ENCODE measurements at places on chromosomes 4 and X. TPM values are rescaled to one million over a fixed set of nuclear protein-coding genes. Genes with fewer than 3 reads are reported as not detected.

DNA sequence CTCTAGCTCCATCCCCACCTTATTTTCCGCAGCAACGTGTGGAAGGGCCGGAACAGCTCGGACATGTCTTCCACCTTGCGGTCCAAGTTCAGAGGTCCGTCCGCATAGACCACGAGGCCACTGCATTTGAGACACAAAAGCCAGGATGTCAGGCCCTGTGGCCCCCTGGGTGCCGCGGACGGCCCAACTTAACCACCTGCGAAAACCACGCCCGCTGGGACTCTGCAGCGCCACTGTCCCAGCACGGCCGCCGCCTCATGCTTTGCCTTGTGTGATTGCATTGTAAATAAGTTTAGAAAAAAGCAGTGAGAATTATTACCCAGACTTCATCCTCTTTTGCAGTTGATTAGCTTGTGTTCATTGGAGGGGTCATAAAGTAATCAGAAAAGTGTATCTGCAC, 58.2 kb upstream of the MXD4 start:
- H3K27ac ChIP-seq, result no peak overlapping the region
- H3K36me3 ChIP-seq, result no peaks in the 10 kb centered on the region
- no peaks in the 10 kb centered on the region for H3K27me3 ChIP-seq
- DNase-seq, result no peak

DNA sequence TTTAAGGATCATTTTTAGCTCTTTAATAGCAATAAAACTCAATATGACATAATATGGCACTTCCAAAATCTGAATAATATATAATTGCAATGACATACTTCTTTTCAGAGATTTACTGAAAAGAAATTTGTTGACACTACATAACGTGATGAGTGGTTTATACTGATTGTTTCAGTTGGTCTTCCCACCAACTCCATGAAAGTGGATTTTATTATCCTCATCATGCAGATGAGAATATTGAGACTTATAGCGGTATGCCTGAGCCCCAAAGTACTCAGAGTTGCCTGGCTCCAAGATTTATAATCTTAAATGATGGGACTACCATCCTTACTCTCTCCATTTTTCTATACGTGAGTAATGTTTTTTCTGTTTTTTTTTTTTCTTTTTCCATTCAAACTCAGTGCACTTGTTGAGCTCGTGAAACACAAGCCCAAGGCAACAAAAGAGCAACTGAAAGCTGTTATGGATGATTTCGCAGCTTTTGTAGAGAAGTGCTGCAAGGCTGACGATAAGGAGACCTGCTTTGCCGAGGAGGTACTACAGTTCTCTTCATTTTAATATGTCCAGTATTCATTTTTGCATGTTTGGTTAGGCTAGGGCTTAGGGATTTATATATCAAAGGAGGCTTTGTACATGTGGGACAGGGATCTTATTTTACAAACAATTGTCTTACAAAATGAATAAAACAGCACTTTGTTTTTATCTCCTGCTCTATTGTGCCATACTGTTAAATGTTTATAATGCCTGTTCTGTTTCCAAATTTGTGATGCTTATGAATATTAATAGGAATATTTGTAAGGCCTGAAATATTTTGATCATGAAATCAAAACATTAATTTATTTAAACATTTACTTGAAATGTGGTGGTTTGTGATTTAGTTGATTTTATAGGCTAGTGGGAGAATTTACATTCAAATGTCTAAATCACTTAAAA, 15.3 kb downstream of the ALB start:
- no peaks in the 10 kb centered on the region for H3K36me3 ChIP-seq
- no peaks in the 10 kb centered on the region for H3K4me1 ChIP-seq
- H3K27me3 ChIP-seq, result no peaks in the 10 kb centered on the region
- H3K4me3 ChIP-seq, result no peak overlapping the region
- no peak overlapping the region for H3K27ac ChIP-seq

- no peak overlapping the region for H3K4me3 ChIP-seq
- no peak for DNase-seq
- no peak overlapping the region for H3K27ac ChIP-seq
- no peaks in the 10 kb centered on the region for H3K4me1 ChIP-seq
Measured at GRCh38 chrX:29746326-29746725, 469.0 kb upstream of the MAGEB2 start.

ARHGAP10 gene
- total RNA-seq, result 158 TPM

PPP4R3C gene
- total RNA-seq, result not detected

GRCh38 chr4:129077326-129077725, 16.0 kb downstream of the SCLT1 start:
- no peak overlapping the region for H3K27ac ChIP-seq
- H3K4me1 ChIP-seq, result no peaks in the 10 kb centered on the region
- H3K4me3 ChIP-seq, result no peak overlapping the region

GRCh38 chrX:65586491-65586890, 51.9 kb upstream of the LAS1L start:
- H3K27ac ChIP-seq, result no peak overlapping the region
- no peaks in the 10 kb centered on the region for H3K27me3 ChIP-seq
- no peaks in the 10 kb centered on the region for H3K36me3 ChIP-seq
- no peak overlapping the region for H3K4me3 ChIP-seq
- H3K4me1 ChIP-seq, result peaks cover 19% of the 10 kb centered on the region

- H3K27ac ChIP-seq, result no peak overlapping the region
- H3K4me1 ChIP-seq, result no peaks in the 10 kb centered on the region
Measured at GRCh38 chrX:39645178-39645895, 452.4 kb downstream of the BCOR start.

GRCh38 chr4:1357356-1358248, 10.6 kb downstream of the UVSSA start:
- H3K4me1 ChIP-seq, result peaks cover 6% of the 10 kb centered on the region
- H3K4me3 ChIP-seq, result no peak overlapping the region
- H3K27me3 ChIP-seq, result no peaks in the 10 kb centered on the region
- H3K36me3 ChIP-seq, result peaks cover 21% of the 10 kb centered on the region

PABPC1L2B gene
- not detected for total RNA-seq

GRCh38 chr4:180589575-180589974, 1653.6 kb upstream of the TENM3 start:
- DNase-seq, result no peak
- H3K4me1 ChIP-seq, result no peaks in the 10 kb centered on the region
- H3K27me3 ChIP-seq, result no peaks in the 10 kb centered on the region
- H3K36me3 ChIP-seq, result no peaks in the 10 kb centered on the region
- H3K4me3 ChIP-seq, result no peak overlapping the region

SLC6A14 gene
- not detected for total RNA-seq

GRCh38 chrX:3777416-3777815, 64.0 kb upstream of the PRKX start:
- H3K27ac ChIP-seq, result no peak overlapping the region
- no peak overlapping the region for H3K4me3 ChIP-seq
- no peaks in the 10 kb centered on the region for H3K4me1 ChIP-seq
- no peaks in the 10 kb centered on the region for H3K36me3 ChIP-seq

GRCh38 chr4:186932631-186933187, 209.1 kb upstream of the FAT1 start:
- H3K36me3 ChIP-seq, result no peaks in the 10 kb centered on the region
- peaks cover 18% of the 10 kb centered on the region for H3K4me1 ChIP-seq
- no peak for DNase-seq
- H3K27me3 ChIP-seq, result no peaks in the 10 kb centered on the region

- no peak overlapping the region for H3K27ac ChIP-seq
- DNase-seq, result no peak
- no peak overlapping the region for H3K4me3 ChIP-seq
- no peaks in the 10 kb centered on the region for H3K4me1 ChIP-seq
- H3K36me3 ChIP-seq, result no peaks in the 10 kb centered on the region
Measured at GRCh38 chr4:97498875-97499274, 644.4 kb downstream of the STPG2 start.

All from sigmoid colon (tissue), 7 donors.